Muscle of back (tissue), 13 donors: ENCODE measurements at places on chromosomes 6 and 20. TPM values are rescaled to one million over a fixed set of nuclear protein-coding genes. Genes with fewer than 3 reads are reported as not detected.

The TBX18 gene
- 20.2 TPM for polyA plus RNA-seq

The TRERF1 gene
- 7.1 TPM for polyA plus RNA-seq

DNA sequence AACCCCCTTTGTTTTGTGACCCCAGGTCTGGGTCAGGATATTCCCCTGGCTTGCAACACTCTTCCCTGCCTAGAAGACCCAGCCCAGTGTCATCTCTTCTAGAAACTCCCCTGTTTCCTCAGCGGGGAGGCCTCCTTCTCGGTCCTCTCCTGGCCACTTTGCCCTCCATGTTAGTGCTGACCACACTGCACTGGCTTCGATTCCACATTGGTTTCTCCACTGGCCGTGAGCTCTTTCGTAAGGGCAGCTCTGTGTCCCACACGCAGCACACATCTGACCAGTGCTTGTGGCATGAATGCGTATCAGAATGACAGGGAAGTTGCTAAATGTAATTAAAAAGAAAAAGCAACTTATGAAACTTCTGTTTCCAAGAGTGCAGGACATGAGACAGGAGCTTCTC, 49.4 kb upstream of the FNDC1 start:
- no peak for DNase-seq

DNA sequence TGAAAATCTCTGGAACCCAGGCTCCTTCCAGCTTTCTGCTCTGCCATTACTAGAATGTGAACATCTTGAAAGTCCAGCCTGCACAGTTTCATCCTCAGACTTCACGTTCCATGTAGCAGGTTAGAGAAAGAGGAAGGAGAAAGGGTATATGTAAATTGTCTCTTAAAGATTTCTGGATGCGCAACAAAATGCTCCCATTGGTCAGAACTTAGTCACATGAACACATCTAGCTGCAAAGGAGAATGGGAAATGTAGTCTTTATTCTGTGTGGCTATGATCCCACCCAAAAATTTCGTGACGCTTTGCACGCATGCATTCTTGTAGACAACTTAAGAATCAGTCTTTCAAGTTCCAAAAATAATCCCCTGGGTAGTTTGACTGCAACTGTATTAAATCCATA, 46.4 kb upstream of the CHD6 start:
- no peak for DNase-seq

DNA sequence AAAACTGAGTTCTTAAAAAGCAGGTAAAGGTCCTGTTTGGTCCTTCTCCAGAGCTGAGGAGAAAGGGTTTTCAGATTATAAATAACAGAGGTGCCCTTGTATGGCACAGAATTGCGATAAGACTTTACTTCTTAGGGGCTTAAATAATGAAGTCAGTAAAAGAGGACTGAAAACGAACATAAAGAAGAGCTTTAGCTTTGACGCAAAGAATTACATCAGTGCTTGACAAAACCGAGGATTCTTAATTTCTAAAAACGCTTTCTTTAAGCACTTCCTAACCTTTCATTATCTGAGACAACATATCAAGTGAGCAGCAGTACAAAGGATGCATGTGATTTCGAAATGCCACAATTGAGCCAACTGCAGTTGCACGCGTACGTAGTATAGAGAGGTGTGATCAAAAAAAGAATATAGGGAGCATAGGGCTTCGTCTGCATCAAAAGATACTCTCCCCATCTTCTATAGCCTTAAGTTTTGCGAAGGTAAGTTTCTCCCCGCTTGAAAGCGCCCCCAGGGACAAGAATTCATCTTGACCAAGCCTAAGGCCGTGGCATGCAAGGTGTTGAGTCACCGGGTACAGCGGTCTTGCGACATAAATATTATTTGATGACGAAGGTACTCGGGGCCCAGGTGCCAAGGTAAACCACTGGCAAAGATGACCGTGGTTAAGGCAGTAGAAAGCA, 778 bp upstream of the LOC128125822 start:
- no peak for DNase-seq

- no peak for DNase-seq
Observed at GRCh38 chr6:166242888-166243287, 65.3 kb downstream of the PRR18 start.

DNA sequence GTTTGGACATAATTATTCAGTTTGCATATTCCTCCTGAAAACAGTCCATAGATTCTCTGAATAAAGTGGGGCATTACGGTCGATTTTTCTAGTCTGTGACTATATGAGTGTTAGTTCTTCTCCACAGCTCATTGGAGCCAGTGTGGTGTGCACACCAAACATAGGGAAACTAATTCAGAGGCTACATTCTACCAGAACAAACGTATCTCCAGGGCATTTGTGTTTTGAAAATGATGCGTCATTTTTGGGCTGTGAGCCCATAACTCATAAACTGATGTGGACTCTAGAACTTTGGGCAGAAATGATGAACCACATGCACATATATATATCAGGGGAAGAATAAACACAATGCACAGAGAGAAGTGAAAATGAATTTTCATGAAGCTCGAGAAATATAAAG, 41.8 kb downstream of the C6orf58 start:
- DNase-seq, result no peak

DNA sequence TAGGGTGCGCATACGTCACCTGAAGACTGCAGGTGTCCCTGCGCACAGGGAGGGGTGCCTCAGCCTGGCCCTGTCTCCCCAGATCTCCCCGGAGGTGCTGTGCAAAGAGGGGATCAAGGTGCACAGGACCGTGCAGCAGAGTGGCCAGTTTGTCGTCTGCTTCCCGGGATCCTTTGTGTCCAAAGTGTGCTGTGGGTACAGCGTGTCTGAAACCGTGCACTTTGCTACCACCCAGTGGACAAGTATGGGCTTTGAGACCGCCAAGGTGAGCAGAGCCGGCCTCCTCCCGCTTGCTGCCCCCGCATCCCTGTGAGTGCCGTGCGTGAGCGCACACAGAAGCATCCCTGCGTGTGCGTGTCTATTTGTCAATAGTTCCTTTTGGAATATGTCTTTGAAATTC, 150.7 kb downstream of the DTNBP1 start:
- DNase-seq, result no peak

GRCh38 chr6:73409395-73409794, 14.8 kb downstream of the DDX43 start:
- DNase-seq, result no peak

The SAYSD1 gene
- 15.7 TPM for polyA plus RNA-seq

DNA sequence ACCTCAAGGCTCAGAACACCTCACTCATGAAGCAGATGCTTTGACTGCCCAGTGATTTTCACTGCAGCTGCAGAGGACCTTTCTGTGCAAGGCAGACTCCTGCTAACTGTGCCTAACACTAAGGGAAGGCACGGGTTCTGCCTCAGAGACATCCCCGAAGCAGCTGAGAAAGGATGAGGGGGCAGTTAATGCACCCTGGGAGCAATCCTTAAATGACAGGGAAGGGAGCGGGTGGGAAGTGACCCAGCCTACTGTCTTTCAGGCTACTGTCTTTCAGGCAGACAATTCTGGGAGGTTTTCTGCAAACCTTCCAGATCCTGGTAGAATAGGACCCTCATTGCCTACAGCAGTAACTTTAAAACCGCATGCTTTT, 55.3 kb downstream of the NDUFAF5 start:
- DNase-seq, result no peak

DNA sequence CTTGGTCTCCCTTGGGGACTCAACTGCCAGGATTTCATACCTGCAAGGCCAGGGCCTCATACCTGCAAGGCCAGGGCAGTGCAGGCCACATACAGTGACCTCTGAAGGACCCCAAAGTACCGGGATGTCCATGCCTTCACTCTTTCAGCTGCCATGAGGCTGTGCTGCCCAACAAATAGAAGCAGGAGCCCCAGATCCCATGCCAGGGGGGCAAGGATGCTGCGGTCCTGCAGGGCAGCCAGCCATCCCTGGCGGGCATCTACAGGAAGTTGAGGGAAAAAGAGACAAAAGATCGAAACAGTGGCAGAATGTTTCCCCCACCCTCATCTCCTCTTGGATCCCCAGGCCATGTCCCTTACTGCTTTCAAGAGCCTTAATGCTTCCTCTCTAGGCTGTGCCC, 799 bp downstream of the NRM start:
- DNase-seq, result no peak

- DNase-seq, result peak; percentile 92
Observed at GRCh38 chr6:99425647-99426450, 741 bp upstream of the PNISR start.

The CST7 gene
- 0.59 TPM for polyA plus RNA-seq
